Astrocyte of the cerebellum (primary cell): ENCODE measurements at places on chromosomes 4 and X.

GRCh38 chr4:87698394-87698793, 48.3 kb downstream of the DMP1 start:
- DNase-seq, result no peak

DNA sequence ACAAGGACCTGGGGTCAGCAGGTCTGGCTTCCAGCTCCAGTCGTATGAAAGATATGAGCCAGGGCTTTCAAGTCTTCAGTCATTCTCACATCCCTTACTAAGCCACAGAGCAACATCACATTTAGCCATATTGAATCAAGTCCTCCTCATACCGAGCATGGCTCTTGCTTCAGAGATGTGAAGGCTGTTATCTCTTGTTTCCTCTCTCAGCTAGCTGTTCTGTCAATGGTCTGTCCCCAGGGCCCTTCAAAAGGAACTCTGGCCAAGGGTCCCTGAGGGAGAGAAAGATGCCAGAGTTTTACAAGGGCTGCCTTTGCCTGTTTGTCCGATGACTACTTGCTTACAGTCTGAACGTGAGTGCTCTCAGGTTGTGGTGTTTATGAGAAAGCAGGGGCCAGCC, 30.5 kb downstream of the DOCK11 start:
- DNase-seq, result no peak

DNA sequence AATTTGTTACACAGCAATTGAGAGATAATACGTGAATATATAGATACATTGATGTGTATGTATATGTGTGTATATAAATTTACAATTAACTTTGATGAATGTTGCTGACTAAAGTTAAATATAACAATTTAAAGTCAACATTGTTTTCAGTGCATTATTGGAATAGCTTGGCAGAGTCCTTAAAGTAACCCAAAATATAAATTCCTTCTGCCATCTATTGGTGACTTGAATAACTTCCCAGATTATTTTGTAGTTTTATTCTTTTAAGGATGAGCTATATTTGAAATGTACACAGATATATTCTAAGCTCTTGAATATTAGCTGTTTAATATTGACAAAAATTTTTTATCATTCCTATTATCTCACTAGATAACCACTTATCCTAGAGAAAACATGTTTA, 298.2 kb upstream of the FSTL5 start:
- DNase-seq, result no peak

GRCh38 chrX:119512146-119512800, 44.0 kb downstream of the SLC25A5 start:
- DNase-seq, result peak; percentile 40

GRCh38 chr4:143260750-143261149, 75.9 kb upstream of the GAB1 start:
- DNase-seq, result no peak

DNA sequence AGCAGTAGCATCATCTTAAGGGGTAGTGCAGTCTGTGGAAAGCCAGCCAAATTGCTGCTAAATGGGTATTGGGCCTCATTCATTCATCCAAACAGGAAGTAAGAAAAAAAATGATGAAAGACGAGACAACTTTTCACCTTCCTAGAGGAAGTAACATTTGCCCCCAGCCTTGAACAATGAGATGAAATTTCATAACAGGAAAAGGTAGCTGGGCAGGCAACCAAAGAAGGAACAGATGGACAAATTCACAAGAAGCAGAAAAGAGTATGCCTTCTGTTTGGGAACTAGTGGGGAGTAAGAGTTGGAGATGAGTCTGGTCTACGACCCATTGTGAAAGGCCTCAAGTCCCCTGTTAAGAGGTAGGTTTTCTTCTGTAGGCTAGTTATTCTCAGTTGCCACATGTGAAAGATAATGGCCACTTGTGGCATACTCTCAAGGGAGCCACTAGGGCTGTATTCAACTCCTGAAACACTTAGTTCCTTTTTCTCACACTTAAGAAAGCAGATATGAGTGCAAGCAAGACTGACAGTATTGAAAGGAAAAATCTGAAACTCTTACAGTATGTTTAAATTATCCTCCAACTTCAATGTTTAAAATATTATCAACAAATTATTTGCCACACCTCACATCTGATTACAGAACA, 190.4 kb downstream of the AR start:
- DNase-seq, result no peak
